ENCODE measurements at places on chromosomes 11 and 22.

DNA sequence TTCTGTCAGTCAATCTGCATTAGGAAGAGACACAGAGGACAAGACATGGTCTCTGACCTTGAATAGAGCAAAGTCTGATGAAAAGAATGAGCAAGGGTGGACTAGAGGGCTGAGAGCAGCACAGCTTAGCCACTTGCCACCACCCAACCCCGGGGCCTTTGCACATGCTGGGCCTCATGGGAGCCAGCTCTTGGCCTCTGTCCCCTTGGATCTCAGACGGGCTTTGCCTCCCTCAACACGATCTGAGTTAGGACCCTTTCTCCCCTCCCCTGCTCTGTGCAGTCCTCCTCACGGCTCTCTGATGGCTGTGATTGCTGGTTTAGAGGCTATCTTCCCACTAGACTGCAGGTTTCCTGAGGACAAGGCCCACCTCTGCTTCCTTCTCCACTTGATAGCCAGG lies 131.6 kb upstream of the B3GAT1 start:
- DNase-seq: no peak

- DNase-seq: peak; percentile 36
Measured at GRCh38 chr11:41201156-41201555, 258.3 kb downstream of the LRRC4C start.

DNA sequence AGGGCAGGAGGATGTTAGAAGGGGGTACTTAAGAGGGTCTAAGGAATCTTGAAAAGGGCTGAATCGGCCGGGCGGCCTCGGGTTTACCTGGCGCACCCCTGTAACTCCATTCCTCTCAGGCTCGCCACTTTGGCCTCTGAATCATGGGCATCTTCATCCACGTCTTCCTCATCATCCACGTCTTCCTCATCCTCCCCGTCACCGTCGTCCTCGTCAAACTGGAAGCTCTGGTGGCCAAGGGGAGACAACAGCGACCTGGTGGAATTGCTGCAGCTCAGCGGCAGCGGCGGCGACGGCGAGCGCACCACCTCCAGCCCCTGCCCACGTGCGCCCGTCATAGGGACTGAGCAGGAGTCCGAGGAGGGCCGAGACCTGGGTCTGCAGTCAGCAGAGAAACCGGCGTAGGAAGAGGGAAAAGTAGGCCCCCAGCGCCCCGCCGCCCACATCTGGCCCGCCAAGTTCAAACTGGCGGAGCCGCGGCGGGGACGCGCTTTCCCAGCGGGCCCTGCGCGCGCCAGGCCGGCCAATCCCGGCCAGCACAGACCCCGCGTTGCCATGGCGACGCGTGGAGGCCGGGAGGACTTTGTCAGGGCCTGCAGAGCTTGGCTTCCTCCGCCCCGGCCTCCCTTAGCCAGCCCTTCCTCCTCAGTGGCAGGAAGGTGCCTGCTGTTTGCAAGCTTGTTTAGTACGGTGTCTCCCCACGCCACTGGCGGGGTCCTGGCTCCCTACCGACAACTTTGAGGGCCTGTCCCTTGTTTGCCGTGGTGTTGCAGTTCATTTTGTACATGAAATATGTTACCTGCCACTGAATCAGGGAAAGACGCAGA lies at the start of gene CCDC34:
TSS of gene CCDC34 (minus strand) at position 467 of the 827 bp plus-strand sequence. CDS start at position 446, 21 bp downstream.
- DNase-seq: peak; percentile 97

- DNase-seq: no peak
Measured at GRCh38 chr11:46414466-46414796, 22.9 kb upstream of the CHRM4 start.

DNA sequence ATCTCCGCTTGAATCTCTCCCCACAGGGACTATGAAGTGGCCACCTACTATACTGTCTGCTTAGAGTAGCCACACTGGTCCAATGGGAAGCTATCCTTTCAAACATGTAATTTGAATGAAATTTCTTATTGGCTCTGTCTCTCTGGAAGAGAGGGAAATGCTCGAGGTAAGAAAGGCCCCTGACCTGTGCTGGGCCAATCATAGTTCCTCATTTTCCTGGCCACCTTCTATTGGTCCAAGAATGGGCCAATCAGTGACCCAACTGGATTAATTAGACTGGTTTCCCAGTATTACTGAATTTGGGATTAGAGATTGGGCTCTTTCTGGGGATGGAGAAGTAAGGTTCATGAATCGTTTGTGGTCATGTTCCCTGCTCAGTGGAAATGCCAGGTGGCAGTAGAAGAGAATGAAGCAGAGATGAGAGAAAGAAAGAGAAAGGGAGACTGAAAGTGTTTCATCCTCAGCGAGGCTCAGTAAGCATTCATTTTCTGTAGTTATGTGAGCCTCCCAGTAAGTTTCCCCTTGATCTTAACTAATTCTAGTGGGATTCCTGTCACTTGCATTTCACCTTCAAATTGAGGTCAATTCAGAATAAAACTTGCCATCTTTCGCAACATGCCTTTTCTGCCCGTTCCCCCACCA lies 8.4 kb upstream of the MMP20 start:
- no peak for DNase-seq

GRCh38 chr11:8641332-8641731 lies 41.1 kb downstream of the TRIM66 start:
- no peak for DNase-seq

DNA sequence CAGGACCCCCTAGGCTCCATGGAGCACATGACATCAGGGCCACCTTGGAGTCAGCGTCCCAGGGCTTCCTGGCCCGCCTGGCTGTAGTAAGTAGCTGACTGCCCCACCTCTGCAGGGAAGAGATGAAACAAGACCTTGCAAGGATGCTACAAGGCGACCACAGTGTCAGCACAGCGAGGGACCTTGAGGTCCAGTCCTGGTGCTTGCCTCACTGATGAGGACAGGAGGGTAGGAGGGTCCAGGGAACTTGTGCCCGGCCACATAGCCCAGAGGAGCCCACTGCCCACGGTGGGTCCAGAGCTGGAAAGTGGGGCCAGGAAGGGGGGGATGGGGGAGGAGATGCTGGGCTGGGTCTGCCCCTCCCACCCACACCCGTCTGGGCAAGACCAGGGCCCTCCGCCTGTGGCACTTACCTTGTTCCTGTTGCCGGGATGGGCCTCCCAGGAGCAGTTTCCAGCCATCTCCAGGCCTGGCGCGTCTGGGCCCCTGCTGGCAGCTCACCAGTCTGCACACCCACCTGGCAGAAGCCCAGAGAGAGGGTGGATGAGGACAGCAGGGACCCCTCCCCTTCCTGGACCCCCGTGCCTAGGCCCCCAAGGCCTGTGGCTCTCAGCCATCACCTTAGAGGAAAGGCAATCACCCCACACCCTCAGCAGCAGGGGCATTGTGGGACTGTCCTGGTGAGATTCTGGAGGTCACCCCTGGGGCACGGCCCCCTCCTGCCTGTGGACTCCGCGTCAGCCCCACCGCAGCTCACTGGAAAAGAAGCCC lies 3.4 kb downstream of the MRGPRF start:
- no peak for DNase-seq

DNA sequence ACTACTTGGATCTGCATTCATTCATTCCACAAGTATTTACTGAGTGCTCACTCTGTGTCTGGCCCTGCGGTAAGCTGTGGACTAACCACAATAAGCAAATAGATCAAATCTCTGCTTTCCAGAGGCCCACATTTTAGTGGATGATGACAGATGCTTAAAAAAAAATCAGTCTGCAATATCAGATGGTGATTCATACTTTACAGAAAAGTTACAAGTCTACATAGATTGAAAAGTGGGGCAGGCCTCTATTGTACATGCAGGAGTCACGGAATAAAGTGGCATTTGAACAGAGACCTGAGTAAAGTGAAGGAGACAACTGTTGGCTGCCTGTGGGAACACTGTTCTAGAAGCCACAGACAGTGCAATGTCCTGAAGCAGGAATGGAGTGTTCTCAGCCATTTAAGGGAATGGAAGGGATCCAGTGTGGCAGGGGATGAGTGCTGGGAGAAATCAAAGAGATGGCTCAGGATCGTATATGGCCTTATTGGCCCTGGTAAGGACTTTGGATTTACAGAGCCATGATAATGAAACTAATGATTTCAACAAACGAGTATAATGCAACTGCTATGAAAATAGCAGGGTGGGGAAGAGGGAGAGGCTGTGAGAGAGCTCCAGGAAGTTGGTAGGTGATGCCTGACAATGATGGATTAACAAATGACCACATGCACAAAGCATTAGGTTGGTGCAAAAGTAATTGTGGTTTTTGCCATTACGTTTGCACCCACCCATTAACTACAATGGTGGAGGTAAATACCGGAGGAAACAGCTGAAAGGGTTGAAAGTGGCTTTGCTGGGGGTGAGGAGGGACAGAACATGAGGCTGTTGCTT lies 31.1 kb downstream of the TMEM45B start:
- no peak for DNase-seq

DNA sequence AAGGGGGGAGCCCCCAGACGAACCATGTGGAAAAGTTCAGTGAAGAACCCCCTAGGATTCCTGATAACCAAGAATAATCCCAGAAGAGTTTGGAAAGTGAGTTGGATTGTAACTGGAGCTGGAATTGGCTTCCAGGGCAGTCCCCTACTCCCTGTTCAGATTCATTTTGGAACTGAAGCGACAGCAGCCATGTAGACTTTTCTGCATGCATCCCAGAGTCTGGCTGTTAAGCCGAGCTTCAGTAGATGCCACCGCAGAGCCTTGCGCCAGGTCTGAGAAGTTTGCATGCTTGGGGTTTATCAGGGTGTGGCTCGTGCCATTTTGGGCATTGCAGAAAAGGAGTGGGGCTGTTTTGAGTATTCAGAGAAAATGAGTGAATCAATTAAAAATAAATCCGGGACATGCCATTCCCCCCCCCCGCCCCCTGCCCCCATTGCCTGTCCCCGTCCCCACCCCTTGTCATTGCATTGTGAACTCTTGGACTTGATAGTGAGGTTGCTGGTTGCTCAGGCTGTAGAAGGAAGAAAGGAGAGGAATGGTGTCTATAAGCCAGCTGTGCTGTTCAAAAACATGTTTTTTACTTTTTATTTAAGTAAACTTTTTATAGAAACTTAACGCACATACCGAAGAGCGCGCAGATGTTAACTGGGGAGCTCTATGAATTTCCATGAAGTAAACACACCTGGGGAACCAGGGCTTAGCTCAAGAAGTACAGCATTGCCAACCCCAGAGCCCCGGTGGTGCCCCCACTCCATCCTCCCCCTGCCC lies 71.2 kb downstream of the LDLRAD3 start:
- DNase-seq: no peak

- DNase-seq: no peak
Measured at GRCh38 chr11:72119198-72119597, 6.7 kb upstream of the ANAPC15 start.

DNA sequence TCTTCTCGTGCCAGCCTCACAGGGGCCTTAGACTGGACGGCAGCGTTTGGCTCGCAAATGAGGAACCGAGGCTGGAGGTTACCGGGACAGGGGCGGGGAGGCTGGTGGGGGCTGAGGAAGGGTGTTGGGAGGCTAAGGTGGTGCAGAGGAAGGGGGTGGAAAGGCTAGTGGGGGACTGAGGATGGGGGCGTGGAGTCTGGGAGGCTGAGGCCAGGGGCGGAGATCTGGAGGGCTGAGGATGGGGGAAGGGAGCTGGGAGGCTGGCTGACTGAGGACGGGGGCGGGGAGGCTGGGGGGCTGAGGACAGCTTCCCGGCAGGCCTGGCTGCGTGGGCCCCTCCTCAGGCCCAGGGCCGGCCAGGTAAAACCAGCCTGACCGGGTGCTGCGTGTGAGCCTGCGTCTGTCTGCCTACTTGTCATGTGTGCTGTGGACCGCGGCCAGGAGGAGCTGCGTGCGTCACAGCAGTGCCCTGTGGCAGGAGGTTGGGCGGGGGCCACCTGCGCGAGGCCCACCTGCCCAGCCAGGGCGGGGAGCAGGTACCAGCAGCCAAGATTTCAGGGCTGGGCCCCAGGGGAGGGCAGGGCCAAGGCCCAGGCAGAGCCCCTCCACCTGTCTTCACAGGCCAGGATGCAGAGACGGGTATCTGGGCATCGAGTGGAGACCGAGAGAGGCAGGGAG lies 9.4 kb upstream of the PIM3 start:
- no peak for DNase-seq

DNA sequence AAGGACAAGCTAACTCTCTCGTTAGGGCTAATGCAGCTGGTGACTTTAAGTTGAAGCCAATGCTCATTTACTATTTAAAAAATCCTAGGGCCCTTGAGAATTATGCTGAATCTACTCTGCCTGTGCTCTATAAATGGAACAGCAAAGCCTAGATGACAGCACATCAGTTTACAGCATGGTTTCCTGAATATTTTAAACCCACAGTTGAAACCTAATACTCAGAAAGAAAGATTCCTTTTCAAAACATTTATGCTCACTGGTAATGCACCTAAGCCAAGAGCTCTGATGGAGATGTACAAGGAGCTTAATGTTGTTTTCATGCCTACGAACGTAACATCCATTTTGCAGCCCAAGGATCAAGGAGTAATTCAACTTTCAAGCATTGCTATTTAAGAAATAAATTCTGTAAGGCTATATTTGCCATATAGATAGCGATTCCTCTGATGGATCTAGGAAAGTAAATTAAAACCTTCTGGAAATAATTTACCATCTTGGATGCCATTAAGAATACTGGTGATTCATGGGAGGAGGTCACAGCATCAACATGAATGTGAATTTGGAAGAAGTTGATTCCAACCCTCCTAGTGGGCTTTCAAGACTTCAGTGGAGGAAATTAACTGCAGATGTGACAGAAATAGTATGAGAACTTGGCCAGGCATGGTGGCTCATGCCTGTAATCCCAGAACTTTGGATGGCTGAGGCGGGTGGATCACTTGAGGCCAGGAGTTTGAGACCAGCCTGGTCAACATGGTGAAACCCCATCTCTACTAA lies 14.5 kb downstream of the XNDC1N start:
- DNase-seq: no peak

GRCh38 chr11:122123263-122123929 lies 7.4 kb upstream of the BLID start:
- no peak for DNase-seq
